Right lobe of liver (tissue), 6 donors: ENCODE measurements at places on chromosomes 4 and X. TPM values are rescaled to one million over a fixed set of nuclear protein-coding genes. Genes with fewer than 3 reads are reported as not detected.
A peak's percentile ranks its signal among the peaks of the same experiment; 100 is the strongest.

DNA sequence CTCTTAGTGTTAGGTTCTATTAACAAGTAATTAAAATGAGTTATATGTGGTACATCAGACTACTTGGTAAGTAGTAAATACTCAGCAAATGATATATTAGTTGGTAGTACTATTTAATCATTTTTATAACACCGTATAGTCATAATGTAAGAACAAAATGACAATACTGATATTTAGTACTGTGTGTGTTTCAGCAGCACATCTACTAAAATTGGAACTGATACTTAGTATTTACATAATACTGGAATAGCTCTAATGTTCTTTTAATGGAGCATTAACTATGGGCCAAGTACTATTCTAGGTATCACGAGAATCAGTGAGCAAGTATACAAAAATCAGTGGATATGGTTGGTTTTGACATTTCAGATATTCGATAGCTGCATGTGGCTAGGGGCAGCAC is 35.3 kb downstream of the ERVMER34-1 start:
- DNase-seq, result no peak

Gene C1QTNF7
- 0.15 TPM for total RNA-seq

Gene LRBA
- total RNA-seq, result 26.0 TPM

DNA sequence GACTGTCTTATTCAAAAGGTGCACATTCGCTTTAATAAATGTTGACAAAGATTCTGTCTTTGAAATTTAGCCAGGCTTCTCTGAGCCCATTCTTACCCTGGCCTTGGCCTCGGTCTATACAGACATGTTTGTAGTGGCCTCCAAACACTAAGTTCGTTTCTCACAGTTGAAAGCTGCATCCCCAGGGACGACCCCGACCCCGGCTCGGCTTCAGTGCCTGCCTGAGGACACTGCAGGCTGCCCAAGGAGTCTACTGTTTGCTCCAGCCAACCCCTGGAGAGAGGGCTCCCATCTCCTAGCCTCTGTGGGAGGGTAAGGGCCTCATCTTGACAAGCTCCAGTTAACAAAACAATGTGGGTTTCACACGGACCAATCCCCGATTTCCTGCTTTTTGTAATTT is 390.6 kb upstream of the ZFP42 start:
- DNase-seq, result no peak

GRCh38 chr4:120316416-120316815 is 249.8 kb upstream of the MAD2L1 start:
- DNase-seq, result no peak

GRCh38 chr4:152709675-152710438 is 30.1 kb upstream of the TMEM154 start:
- DNase-seq, result no peak

DNA sequence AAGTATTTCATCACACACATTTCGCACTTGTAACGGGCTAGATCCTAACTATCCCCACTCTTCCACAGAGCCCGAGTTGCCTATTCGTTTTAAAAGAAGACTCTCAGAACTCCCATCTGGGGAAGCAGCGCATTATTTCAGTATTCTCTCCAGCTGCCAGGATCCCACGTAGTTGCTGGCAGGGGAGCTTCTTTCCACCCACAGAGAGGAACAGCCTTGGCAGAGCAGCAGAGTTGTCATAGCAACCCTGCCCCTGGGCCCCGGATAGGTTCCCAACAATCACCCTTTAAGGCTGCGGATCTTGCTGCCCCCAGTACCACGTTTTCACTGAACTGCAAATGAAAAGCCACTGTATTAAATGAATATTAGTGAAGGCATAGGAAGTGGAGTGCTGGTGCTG is 106.7 kb downstream of the GPM6A start:
- DNase-seq, result no peak

Gene PABPC5
- 0.11 TPM for total RNA-seq

GRCh38 chr4:56181140-56181953 is 205.9 kb downstream of the AASDH start:
- no peak for DNase-seq

Gene ETDA
- total RNA-seq, result not detected

DNA sequence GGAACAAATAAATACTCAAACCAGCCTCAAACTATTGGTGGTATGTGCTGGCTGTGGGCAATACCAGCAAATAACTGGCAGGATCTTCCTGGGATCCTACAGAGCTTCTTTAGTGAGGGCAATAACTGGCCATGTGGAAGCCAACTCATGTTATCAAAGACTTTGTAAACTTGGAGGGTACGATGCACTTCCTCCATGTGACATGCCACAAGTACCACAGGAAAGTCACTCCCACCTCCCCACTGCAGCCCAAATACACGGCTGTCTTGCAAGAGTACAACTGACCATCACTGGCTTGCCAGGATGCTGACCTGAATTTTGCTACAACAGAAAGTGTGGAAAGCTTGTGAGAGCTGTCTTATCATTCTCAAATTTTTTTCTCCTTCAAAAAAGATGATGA is 93.3 kb upstream of the MAML3 start:
- no peak for DNase-seq

Gene FGG
- total RNA-seq, result 13,878 TPM

- no peak for DNase-seq
Measured at GRCh38 chrX:48737940-48738339, 23.6 kb upstream of the GLOD5 start.

Gene MAP3K15
- total RNA-seq, result 0.09 TPM

Gene SSX4
- total RNA-seq, result not detected

DNA sequence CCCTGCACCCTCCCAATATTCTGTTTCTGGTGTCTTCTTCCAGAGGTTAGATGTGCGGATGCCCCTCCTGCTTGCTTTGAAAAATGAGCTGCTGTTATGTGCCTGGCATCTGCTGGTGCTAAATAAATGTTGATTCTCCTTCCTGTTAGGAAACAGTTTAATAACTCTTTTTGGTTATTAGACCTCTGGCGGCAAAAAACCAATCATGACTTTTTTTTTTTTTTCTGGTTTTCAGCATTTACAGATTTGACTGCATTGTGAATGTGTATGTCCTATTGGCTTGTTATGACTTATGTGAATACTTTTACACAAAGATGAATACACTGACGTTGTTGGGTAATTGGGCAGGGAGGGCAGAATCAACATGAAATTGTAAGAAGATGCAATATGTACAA is 13.6 kb upstream of the TMEM156 start:
- DNase-seq, result no peak

- no peak for DNase-seq
Measured at GRCh38 chrX:115363897-115364296, 74.4 kb downstream of the LUZP4 start.

Gene NLGN3
- 0.18 TPM for total RNA-seq

- no peak for DNase-seq
Measured at GRCh38 chr4:148435654-148436406, 6.4 kb downstream of the NR3C2 start.

- DNase-seq, result no peak
Measured at GRCh38 chrX:149151805-149152757, 353.0 kb downstream of the IDS start.

DNA sequence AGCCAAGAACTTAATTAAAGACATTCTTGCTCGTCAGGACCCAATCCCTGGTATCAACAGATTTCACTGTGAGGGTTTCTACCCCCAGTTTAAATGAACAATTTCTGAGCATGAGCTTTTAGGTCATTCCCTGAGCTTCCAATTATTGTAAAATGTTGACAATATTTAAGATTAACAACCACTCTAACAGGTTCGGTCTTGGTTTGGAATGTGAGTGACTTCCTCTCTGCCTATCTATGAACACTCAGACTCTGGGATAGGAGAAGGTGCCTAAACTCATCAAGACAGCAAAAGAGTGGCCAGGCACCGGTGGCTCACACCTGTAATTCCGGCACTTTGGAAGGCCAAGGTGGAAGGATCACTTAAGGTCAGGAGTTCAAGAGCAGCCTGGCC is 82.9 kb upstream of the TMEM150C start:
- DNase-seq, result no peak

Gene PDGFRA
- 14.1 TPM for total RNA-seq

DNA sequence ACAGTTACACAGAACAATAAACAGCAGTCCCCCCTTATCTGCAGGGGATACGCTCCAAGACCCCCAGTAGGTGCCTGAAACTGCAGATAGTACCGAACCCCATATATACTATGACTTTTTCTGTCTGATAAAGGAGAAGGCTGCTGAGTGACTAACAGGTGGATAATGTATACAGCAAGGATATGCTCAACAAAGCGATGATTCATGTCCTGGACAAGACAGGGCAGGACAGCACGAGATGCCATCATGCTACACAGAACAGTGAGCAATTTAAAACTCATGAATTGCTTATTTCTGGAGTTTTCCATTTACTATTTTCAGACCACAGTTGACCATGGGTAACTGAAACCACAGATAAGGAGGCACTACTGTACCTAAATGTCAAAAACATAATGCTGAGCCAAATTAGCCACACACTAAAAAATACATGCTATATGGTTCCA is 76.1 kb downstream of the MANBA start:
- no peak for DNase-seq

GRCh38 chrX:29852767-29853166 is 362.6 kb upstream of the MAGEB2 start:
- DNase-seq, result no peak

- DNase-seq, result no peak
Measured at GRCh38 chr4:145539671-145540070, 58.0 kb downstream of the SMAD1 start.

Gene MFAP3L
- 84.3 TPM for total RNA-seq

DNA sequence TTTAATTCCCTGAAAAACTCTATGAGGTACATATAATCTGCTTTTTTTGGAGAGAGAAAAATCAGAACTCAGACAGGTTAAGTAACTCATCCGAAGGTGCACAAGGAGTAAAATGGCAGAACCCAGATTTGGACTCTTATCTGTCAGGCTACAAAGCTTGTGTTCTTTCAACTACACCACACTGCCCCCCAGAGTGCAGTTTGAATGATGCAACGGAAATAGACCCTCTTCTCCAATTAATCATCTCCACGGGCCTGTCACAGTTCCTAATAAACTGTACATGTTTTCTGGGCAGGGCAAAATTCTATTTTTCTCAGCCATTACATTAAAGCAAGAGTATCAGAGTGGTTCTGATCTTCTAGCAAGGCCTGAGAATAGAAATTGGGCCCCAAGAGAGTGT is 35.3 kb upstream of the DCX start:
- no peak for DNase-seq

DNA sequence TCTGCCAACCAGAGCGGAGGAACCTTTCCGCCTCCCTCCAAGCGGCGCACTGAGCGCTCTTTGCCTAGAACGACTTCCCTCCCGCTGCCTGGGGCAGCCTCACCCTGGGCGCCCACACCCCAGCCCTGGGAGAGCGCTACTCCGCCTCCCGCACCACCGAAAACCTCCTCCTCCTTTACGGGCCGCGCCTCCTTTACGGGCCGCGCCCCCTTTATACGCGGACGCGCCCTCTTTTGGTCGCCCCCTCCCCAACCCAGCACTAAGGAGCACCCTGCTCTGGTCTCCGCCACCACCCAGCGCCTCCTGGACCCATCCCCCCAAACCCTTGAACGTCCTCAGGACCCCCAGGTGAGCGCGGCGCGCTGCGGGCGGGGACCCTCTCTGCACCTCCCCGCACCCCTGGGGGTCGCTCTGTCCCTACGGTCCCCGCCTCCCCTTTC is 586 bp upstream of the NSG1 start:
- DNase-seq, result no peak

DNA sequence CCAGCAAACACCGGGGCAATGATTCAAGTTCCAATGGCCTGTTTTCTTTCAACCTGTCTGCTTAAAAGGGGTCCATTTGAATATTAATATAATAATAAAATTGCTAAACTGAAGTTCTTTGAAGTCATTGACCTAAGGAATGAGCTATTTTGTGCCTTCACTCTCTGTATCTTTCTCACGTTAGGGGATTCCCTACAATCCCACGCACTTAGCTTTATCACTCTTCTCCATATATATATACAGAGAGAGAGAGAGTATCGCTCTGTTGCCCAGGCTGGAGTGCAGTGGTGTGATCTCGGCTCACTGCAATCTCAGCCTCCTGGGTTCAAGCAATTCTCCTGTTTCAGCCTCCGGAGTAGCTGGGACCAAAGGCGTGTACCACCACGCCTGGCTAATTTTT is 83.9 kb upstream of the NWD2 start:
- no peak for DNase-seq

DNA sequence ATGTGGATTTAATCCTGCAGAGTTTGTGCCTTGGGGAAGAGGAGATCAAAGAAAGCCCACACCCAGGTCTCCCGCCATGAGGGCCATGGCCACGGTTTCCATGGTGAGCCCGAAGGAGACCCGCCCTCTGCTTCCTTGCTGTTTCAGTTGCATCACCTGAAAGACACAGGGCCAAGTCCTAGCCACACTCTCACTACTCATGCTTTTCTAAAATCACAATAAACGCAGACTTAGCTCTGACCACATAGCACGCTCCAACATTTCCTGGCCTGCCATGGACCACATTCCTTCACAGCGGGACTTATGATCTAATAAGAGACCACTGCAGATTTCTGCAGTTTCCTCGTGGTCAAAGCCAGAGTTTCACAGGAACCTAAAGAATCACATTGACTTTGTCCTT is 426.0 kb upstream of the NR3C2 start:
- no peak for DNase-seq

- DNase-seq, result peak; percentile 63
Measured at GRCh38 chrX:49111791-49112190, 11.7 kb downstream of the GPKOW start.

GRCh38 chrX:109344678-109345077 is 137.2 kb downstream of the GUCY2F start:
- no peak for DNase-seq

DNA sequence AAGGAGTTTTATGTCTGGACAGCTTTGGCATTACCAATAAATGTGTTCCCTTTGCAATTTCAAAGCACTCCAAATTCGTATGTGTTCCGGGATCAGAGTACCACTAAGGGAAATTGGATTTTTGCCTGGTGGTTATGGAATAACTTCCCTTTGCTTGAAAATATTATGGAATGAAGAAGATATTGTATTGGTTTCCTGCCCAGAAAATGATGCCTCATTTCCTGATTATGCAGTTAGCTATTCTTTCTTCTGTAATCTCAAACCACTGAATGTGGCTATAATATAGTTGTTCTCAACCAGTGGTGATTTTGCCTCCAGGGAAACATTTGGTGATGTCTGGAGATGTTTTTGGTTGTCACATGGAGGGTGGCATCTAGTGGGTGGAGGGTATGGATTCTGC is 142.9 kb downstream of the PCDH7 start:
- no peak for DNase-seq

Gene ITM2A
- 0.18 TPM for total RNA-seq

DNA sequence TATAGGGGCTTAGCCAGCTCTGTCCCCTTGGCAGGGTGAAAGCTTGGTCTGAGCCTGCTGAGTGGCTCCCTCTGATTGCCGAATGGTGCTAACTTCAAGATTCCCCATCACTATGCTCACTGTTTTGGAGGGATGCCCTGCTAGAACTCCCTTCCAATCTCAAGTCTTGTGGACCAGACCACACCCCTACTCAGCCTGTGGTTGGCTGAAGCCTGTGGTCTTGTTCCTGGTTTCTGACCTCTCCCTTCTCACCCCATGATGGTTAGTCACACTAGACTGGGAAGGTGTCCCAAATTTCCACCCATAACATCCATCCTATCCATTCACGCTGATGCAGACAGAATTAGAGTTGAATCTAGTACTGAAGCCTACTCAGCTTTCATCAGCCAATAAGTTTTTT is 184.7 kb upstream of the NDP start:
- DNase-seq, result no peak

Gene LONRF3
- 13.1 TPM for total RNA-seq

GRCh38 chrX:41822892-41823291 is 98.9 kb downstream of the GPR82 start:
- DNase-seq, result no peak
